ENCODE measurements at places on chromosomes 16 and 17.
A peak's percentile ranks its signal among the peaks of the same experiment; 100 is the strongest.

GRCh38 chr16:31130899-31131298 lies 4.6 kb downstream of the PRSS8 start:
- no peak for DNase-seq

- DNase-seq, result peak; percentile 70
Observed at GRCh38 chr17:45172541-45173286, 11.0 kb downstream of the HEXIM2 start.

DNA sequence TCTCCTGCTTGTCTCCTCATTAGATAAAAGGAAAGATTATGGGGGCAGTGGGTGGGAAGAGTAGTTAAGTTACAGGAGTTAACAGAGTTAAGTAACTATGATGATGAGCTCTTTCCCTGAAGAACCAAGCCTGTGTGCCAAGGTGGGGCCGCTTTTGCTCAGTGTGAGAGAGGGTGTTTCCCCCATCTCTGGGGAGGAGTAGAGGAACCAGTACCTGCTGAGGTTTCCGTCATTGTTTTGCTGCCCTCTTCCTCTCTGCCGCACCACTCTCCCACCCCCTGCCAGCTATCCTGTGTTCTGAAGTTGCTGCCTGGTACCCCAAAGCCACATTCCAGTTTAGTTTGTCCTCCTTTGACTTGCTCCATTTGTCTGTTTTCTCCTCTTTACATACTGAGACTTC lies 20.8 kb upstream of the KRT10 start:
- no peak for DNase-seq

- no peak for DNase-seq
Observed at GRCh38 chr17:74806334-74806733, 30.2 kb upstream of the NAT9 start.

DNA sequence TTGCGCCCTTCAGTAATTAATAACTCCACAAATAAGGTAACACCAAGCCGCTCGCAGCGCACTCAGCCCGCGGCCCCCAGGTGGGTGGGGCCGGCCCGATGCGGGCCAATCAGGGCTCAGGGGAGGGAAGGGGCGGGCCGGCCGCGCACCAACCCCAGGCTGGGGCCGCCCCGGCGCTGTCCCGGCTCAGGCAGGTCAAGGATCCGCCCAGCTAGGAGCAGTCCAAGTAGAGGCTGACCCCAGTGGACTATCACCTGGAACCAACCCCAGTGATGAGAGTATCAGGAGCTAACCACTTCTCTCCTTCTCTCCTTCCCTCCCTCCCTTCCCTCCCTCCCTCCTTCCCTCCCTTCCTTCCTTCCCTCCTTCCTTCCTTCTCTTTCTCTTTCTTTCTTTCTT lies 110.8 kb downstream of the C16orf78 start:
- DNase-seq, result no peak

DNA sequence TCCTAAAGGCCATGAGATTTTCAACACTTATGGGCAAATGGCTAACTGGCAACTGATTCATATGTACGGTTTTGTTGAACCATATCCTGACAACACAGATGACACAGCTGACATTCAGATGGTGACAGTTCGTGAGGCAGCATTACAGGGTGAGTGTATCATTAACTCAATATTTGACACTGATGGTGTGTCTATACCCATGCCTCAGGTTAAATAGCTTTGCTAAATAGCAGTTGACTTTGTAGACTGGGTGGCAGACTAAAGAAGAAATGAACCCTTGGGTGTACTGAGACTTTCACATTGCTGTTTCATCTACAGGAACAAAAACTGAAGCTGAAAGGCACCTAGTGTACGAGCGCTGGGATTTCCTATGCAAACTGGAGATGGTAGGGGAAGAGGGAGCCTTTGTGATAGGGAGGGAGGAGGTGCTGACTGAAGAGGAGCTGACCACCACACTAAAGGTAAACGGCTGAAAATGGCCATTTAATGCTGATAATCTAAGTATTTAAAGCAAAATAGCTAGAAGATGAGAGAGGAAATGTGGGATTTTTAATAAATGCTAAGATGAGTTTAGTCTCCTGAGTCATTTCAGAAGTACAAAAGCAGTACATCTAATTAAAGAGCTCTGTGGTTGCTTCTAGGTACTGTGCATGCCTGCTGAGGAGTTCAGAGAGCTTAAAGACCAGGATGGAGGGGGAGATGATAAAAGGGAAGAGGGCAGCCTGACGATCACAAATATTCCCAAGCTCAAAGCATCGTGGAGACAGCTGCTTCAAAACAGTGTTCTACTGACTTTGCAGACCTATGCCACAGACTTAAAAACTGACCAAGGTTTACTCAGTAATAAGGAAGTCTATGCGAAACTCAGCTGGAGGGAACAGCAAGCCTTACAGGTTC lies 3.0 kb downstream of the SETD6 start:
- DNase-seq, result no peak

DNA sequence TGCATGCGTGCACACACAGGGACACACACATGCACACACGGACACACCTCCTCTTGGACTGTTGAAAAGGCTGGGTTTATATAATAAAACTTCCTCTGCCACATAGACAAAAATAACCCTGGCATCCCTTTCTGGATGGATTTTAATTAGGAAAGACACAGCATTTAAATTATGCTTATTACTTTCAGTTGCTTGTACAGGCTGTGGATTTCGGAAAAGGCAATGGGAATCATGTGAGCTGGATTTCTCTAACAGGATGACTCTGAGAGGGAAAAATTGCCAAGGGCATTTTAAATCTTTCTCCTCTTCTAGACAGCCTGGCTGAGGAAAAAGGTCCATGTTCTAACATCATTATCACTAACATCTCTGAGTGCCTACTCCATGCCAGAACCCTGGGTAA lies 75.9 kb downstream of the HLF start:
- DNase-seq, result no peak

DNA sequence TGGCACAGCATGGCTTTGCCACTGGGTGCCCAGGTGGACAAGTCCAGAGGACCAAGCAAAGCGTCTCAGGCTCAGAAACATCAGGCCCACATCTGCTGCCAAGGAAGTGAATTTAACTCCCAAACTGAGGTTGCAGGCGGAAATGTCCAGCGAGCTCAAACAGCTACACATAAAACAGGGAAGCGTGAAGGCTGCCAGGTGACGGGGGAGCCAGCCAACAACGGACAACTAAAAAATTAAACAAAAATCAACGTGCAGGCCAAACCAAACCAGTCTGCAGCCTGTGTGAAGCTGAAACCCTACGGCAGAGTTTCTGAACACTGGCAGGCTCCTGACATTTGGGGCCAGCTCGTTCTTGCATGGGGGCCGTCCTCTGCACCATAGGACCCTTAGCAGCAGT lies 2.5 kb downstream of the TK1 start:
- no peak for DNase-seq

- DNase-seq, result no peak
Observed at GRCh38 chr17:57881783-57882351, 32.0 kb upstream of the MRPS23 start.

- DNase-seq, result no peak
Observed at GRCh38 chr16:86151239-86151851, 252.4 kb downstream of the IRF8 start.

- no peak for DNase-seq
Observed at GRCh38 chr17:49597928-49598655, 22.4 kb downstream of the NXPH3 start.

DNA sequence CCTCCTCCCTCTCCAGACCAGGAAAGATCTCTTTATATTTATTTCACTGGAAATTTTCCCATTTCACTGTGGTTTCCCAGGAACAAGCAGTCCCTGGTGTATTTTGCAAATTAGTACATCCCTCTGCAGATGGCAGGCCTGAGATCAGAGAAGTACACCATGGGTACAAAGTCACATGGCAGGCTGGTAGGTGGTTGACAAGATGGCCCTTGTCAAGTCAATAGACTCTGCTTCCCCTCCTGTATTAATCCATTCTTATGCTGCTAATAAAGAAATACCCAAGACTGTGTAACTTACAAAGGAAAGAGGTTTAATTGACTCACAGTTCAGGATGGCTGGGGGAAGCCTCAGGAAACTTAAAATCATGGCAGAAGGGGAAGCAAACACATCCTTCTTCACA lies 51.6 kb upstream of the KSR1 start:
- DNase-seq, result no peak

- no peak for DNase-seq
Observed at GRCh38 chr17:77622647-77623046, 335.9 kb upstream of the TNRC6C start.

- no peak for DNase-seq
Observed at GRCh38 chr17:72176951-72177660, 56.3 kb downstream of the SOX9 start.

DNA sequence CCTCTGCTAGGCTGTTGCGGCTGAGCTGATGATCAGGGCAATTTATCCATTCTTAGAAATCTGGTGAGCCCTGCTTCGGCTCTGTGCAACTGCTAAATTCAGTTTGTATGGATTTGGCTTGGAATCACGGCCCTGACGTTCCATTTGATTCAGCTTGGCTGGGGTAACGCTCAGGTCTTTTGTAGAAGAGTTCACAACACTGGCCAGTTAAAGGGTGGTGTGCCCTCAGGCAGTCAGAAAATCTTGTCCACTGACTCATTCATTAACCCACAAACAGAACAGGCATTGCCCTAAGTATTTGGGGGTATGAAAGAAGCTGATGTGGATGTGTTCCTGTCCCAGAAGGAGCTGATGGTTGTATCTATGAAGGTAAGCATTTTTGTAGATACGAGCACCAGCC lies 53.9 kb downstream of the GNAO1 start:
- no peak for DNase-seq

DNA sequence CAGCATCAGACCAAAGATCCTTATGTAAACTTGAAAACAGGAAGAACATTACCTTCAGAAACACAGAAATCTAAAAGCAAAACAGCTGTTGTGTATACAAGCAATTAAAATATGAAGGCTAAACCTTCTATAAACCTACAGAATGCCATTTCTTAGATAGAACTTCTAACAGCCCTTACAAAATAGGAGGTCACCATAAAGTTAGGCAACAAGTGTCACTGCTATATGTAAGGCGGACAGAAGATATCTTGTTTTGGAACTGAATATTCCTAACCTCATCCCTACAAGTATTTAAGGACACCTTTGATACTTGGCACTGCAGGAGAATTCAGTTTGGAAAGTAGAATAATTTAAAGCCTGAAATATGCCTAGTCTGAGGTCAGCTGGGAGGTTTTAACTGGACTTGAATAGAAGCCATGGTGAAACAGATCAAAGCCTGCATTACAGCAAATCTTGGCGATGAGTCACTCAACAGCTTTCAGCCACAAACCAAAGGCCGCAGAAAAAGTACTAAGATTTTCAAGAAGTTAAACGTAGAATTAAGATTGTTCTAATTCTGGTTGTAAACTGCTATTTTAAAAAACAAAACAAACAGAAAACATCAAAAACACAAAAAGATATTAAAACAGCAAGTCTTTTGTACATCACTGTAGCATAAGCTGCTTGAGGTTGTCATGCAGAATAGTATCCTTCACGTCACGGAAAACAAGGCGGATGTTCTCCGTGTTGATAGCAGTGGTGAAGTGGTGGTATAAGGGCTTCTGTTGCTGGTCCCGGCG lies 42.7 kb downstream of the GNA13 start:
- DNase-seq, result peak; percentile 83

DNA sequence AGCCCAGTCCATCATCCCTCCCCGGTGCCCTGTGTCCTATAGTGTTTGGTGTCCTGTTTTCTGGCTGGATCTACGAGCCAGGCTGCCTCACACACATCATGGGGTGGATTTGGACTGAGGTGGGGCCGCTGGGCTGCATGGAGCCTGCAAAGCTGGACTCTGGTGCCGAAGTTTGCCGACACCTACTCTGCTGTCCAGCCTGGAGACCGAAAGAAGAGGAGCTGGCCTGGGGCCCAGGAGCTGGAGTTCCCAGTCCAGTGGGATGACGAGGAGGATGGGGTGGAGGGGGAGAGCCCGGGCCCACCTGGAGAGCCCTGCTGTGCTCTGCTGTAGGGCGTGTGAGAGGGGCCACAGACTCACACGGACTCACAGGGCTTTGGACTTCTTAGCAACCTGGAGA lies 40.3 kb upstream of the ENPP7 start:
- DNase-seq, result no peak

DNA sequence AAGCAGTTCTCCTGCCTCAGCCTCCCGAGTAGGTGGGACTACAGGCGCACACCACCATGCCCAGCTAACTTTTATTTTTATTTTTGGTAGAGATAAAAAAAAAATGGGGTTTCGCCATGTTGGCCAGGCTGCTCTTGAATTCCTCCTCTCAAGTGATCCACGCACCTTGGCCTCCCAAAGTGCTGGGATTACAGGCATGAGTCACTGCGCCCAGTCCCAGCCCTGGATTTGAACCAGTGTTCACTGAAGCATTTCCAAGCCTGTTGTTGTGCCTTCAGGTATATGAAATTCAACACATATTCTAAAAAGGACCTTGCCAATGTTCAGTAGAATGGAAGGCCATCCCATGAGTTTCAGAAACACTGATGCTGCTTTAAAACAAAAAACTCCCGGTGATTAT lies 165.3 kb downstream of the SLC39A11 start:
- no peak for DNase-seq

DNA sequence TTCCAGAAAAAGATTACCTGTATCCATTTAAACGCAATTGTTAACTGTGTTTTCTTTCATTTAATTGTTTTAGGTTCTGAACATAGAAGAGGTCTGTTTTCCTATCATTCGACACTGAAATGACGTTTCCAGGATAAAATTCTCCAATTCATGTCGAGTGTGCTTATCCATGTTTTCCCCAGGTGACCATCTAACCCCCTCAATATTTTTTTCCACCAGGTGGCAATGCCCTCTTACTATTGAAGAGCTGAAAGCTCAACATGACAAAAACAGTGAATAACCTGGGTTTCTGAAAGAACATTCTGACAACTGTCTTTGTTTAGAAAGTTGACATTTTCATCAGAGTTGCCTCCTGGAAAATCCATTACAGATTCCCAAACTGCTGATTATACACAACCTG lies 948.7 kb downstream of the KCNJ2 start:
- DNase-seq, result no peak

GRCh38 chr17:58757162-58757613 lies 1.5 kb downstream of the PPM1E start:
- no peak for DNase-seq

DNA sequence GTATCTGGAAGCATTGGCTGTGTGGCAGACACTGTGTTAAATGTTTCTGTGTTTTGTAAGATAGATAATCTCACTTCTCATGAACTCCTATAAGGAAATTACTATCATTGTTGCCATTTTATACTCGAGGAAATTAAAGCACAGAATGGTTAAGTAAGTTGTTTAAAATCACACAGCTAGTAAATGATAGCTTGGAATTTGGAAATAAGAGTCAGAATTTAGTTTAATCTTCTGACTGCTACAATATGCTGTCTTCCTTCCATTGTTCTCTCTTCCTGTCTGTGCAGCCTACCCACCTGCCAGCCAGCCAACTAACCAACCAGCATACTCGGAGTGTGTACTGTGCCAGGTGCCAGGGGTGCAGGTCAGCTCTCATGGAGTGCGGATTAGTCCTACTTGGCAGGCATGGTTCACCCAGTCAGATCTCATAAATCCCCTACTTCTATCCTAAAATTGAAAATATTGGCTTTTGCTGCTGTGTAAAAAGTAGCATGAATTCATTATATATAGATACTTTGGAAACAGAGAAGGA lies 79.9 kb upstream of the LGALS9 start:
- no peak for DNase-seq

DNA sequence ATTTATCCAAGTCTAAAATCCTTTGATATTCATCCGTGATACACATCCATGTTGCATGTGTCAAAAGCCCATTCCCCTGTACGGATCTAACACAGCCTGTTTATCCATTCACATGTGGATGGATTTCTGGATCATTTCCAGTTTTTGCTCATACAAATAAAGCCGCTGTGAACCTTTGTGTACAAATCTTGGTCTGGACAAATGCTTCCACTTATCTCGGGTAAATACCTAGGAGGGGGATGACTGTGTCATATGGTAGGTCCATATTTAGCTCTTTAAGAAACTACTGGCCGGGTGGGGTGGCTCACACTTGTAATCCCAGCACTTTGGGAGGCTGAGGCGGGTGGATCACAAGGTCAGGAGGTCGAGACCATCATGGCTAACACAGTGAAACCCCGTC lies 6.3 kb upstream of the TBCD start:
- no peak for DNase-seq
